Cortex of kidney (tissue), 1 donor: ENCODE measurements at places on chromosomes 2 and 18.

GRCh38 chr18:11851146-11851805, at the start of gene CHMP1B:
Gene CHMP1B (plus strand): TSS chr18:11851413. CDS start chr18:11851512, 99 bp downstream.
- peak; percentile 81 for DNase-seq

DNA sequence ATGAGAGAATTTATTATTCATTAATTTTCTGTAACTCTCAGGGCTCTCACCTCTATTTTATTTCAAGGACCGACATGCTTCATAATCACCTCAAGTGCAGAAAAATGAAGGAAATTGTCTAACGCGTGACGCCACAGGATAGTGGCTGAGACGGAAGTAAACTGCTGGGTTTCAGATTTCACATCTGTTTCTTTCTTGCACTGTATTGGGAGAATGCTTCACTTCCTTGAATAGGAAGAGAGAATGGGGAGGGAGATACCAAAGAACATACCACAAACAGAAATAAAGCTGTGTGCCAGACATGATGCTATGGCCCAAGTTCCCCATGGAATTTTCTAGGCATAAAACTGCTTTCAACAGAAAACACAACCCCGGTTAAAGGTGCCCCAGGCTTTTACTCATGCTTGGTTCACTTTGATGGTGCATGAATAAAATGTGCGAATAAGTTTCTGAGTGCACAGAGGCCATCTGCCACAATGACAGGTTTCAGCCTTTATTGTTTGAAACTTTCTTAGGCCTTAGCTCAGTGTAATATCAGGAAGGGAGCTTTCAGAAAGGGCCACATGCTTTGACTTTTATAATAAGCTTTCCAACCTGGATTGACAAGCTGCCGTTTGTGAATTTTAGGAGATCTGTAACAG, 1116.4 kb downstream of the SOCS6 start:
- DNase-seq: no peak

GRCh38 chr2:8677646-8678592, 3.9 kb upstream of the ID2 start:
- DNase-seq: no peak

DNA sequence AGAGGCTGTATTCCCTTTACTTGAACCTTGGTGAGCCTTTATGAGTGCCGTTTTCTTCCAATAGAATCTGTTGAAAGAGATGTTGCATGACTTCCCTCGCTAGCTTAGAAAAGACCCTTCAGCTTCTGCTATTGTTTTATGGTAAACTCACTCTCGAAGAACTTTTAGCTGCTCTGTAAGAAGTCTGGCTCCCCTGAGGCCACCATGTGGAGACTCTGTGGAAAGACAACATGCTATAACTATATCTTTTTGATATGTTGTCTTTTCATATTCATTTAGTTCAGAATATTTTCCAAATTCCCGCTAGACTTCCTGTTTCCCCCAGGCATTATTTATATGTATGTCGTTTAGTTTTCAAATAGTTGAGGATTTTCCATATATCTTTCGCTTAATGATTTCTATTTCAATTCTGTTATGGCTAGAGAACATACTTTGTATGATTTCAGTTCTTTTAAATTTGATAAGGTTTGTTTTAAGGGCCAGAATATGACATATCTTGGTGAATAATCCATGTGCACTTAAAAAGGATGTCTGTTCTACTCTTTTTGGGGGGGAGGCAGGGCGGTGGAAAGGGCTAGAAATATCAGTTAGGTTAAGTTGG, 64.1 kb downstream of the PTPN4 start:
- no peak for DNase-seq

- DNase-seq: no peak
Measured at GRCh38 chr2:16561251-16561650, 104.4 kb downstream of the CYRIA start.

- no peak for DNase-seq
Measured at GRCh38 chr18:9869715-9870430, 15.9 kb upstream of the TXNDC2 start.

- no peak for DNase-seq
Measured at GRCh38 chr2:157363612-157364101, 38.0 kb upstream of the ERMN start.

GRCh38 chr2:133438026-133438425, 130.2 kb downstream of the NCKAP5 start:
- no peak for DNase-seq

- no peak for DNase-seq
Measured at GRCh38 chr2:31256611-31257382, 22.8 kb downstream of the EHD3 start.

DNA sequence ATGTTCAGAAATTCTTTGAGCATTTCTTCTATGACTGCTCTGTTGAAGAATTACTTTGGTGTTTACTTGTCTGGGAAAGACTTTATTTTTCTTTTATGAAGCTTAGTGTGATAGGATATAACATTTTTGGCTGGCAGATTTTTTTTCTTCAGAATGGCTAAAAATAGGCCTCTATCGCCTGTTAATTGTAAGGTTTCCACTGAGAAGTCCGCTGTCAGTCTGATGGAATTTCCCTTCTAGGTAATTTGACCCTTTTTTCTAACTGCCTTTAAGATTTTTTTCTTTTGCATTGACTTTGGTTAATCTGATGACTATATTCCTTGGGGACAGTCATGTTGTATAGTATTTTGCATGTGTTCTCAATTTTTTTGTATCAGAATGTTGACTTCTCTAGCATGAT, 590.7 kb downstream of the ADCYAP1 start:
- DNase-seq: no peak

- no peak for DNase-seq
Measured at GRCh38 chr2:1299043-1299442, 114.2 kb upstream of the TPO start.

DNA sequence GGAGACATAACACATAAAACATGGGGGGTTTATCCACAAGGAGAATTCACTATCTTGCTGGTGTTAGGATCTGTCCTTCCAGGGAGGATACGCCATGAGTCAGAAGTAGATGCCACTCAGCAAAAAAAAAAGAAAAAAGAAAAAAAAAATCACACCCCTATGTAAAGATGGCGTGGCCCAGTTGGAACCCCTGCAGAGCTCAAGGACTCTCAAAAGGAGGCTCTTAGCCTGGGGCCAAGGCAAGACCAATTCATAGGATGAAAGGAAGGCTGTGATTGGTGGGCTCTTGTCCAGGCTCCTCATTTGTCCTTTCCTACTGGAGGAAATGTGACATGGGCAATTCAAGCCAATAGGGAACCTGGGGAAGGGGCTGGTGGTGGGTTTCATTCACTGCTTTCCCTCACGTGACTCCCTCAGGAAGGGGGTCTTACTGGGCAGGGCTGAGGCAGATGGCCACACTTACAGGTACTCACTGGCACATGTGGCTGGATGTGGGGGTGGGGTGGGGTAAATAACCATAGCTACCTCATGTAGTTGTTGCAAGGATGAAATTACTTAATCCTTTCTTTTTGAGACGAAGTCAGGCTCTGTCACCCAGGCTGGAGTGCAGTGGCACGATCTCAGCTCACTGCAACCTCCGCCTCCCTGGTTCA, 38.7 kb upstream of the HAAO start:
- no peak for DNase-seq

- DNase-seq: no peak
Measured at GRCh38 chr2:187365315-187365714, 82.7 kb downstream of the CALCRL start.

DNA sequence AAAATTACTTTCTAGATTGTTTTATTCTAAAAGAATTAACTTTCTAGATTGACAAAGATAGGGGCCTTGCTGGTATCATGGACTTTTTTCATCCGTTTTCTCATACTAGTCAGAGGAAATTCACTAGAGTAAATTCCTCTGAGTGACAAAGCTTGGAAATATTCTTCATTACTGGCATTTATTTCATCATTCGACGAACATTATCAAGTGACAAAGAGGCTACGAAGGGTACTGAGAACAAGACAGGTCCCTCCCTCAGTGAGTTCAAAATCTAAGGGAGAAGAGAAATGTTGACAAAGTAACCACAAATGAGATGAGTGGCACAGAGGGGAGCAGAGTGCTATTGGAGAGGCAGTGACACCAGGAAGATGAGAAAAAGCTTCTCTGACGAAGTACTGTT, 4.3 kb downstream of the EPG5 start:
- no peak for DNase-seq

DNA sequence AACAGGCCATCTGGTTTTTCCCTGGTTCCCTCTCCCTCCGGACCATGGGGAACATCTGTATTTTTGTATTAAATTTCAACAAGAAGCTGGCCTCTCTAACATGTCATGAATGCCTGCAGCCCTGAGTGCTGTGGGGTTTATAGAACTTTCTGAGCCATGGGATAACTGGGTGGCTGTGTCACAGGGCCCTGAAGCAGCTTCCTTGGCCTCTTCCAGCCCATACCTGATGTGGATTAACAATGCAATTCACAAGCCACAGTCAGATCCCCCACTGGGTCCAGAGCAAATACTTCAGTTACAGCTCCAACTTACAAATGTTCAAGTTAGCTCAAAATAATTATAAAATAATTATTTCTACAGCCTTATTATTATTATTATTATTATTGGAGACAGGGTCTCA, 307.8 kb upstream of the CELF4 start:
- no peak for DNase-seq

GRCh38 chr2:107174171-107174570, 288.2 kb upstream of the ST6GAL2 start:
- DNase-seq: no peak

DNA sequence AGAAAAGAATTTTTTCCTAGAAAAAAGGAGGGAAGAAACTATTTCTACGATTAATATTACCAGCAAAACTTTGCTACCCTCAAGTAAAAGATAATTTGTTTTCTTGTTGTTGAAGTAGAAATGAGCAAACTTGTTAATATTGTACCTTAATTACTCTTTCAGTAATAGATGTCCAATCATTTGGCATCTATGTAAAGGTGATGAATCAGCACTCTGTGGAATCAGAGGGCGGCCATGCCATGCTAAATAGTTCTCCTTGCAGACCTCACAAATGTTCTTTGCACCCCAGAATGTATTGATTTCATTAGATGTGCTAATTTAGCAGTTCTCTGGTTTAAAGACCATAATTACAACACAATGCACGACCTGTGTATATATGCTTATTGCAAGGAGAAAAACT, 29.1 kb upstream of the THSD7B start:
- no peak for DNase-seq

GRCh38 chr2:98749066-98749450, 18.1 kb upstream of the MGAT4A start:
- DNase-seq: no peak

GRCh38 chr18:75314117-75314516, 103.5 kb downstream of the TSHZ1 start:
- DNase-seq: no peak

- DNase-seq: no peak
Measured at GRCh38 chr2:121748202-121748601, 7.2 kb upstream of the TSN start.

DNA sequence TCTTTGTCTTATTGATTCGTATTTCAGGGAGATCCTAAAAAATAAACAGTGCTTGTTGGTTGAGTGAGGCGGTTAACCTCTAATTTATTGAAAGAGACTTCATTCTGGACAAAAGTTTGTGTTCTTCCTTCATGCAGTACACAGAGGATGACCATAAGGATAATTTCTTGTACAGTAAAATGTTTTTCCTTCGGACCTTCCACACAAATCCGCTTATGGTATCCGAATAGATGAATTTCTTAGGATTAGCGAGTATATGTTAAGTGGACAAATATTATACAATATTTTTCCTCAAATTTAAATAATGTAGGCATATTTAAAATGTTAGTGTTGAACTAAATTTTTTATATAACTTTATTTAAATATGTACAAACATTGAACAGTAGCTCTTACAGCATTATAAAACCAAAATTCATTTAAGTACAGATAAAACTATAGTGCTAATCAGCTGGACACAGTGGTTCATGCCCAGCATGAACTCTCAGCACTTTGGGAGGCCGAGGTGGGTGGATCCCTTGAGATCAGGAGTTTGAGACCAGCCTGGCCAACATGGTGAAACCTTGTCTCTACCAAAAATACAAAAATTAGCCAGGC, 84.4 kb downstream of the LPIN1 start:
- DNase-seq: no peak

DNA sequence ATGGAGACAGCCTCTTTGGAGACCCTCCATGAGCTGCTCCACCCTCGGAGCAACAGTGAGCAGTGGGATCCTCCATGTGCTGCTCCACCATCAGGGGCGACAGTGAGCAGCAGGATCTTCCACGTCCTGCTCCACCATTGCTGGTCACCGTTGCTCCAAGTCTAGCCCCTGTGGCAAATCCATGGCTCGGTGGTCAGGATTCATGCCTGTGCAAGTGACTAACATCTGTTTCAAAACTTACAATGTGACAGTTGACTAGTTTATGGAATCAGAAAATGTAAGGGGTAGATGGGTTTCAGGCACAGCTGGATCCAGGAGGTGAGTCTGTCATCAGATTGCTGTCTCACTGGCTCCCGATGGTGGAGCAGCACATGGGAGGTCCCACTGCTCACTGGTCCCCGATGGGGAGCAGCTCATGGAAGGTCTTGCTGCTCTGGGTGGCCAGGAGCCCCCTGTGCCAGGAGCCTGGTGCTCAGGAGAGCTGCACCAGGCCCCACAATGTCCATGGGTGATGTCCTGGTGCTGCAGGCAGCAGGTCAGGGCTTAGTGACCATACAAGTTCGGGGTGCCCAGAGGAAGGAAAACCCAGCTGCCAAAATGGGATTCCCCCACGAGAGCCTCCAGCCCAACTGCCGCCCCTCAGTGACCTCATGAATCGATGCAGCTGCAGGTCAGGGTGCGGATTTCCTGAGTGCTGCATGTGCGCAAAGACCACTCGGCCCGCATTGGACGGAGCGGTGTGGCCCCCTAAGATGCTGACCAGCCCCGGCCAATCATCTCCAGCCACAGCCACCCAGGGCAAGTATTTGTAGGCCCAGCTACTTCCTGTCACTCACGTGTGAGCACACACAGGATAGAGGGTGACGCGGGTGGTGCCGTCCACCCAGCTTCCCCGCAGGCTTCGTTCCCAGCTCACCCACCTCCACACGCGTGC, 116.5 kb upstream of the OTOS start:
- no peak for DNase-seq

GRCh38 chr2:39246382-39246980, 2.7 kb upstream of the CDKL4 start:
- no peak for DNase-seq

GRCh38 chr2:142682528-142682927, 194.9 kb upstream of the KYNU start:
- no peak for DNase-seq

GRCh38 chr18:72360634-72361033, 183.5 kb downstream of the CBLN2 start:
- DNase-seq: no peak

DNA sequence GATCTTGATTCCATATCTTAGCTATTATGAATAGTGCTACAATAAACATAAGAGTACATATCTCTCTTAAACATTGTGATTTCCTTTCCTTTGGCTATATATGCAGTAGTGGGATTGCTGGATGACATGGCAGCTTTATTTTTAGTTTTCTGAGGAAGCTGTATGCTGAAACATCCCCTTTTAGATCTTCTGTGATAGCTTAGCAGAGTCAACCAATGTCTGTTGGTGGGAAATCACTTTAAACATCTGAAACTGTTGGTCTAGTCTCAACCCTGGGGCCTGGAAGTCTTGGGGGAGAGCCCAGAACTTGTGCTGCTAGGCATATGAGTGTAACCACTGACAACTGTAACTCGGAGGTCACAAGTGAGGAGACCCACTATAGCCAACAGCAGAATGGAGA, 378.6 kb upstream of the SLC14A2 start:
- no peak for DNase-seq
